Fibroblast of lung (primary cell): ENCODE measurements at places on chromosomes 2 and 18. TPM values are rescaled to one million over a fixed set of nuclear protein-coding genes. Genes with fewer than 3 reads are reported as not detected.

GRCh38 chr2:57180042-57180567, 866.5 kb upstream of the VRK2 start:
- peak; percentile 36 for DNase-seq
- H3K4me3 ChIP-seq = no peak overlapping the region
- no peaks in the 10 kb centered on the region for H3K36me3 ChIP-seq
- no peak overlapping the region for H3K27ac ChIP-seq

DNA sequence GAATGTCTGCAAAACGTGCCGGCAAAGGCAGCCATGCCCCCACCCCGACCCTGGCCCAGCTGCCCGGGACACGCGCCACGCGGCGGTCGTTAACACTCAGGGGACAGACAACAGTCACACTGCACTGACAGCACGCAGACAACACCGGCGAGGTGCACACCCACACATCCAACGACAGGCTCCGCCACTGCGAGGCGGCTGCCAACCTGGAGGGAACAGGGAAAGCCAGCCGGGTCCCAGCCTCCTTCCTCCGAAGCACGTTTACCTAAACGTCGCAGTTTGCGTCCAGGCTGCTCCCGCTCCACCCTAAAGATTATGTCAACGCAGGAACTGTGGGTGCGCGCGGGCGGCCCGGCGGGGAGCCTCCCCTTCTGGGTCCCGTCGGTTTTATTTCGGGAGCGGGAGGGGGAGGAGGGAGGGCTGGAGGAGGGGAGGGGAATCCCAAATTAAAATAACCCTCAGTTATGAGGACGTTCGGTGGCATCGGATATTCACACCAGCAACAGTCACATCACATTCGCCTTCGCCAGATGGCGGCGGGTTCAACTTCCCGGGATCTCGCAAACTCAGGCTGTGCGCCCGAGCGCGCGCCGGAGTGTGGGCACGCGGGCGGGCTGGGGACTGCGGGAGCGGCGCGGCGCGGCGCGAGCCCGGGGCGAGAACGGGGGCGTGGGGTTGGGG, 644 bp downstream of the PTGR3 start:
- peaks cover 20% of the 10 kb centered on the region for H3K4me1 ChIP-seq
- H3K4me3 ChIP-seq = peak overlapping the region; percentile 89
- no peaks in the 10 kb centered on the region for H3K27me3 ChIP-seq
- no peaks in the 10 kb centered on the region for H3K36me3 ChIP-seq
- peak; percentile 71 for DNase-seq

DNA sequence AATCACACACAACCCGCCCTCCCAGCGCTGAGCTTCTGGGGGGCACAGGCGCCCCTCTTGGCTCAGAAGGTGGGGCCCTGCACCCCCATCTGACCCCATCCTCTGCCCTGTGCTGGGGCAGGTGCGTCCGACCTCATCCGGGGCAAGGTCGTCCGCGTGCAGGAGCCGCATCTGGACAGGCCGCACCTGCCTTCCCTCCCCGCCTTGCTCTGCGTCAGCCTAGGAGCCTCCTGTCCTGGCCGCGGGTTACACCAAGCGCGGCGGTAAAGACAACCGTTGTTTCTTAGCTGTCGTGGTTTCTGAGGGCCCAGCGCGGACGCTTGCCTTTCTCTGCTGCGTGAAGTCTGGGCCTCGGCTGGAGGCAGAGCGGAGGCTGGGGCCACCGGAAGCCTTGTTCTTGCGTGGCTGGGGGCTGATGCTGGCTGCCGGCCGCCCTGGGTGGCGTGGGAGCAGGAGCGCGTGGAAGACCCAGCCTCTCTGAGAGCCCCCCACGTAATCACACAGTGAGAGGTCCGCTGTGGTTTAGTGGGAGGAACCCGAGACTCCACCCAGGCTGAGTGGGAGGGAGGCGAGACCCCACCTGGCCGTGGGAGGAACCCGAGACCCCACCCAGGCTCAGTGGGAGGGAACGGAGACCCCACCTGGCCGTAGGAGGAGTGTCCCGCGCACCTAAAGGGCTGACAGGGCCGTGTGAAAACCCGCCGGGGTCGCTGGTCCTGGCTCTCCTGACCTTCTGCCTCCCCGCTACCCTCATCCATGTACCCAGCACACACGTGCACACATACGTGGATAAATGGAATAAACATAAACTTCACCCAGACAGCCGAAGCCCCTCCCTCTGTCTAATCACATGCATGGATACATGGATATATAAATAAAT, 51.8 kb downstream of the KCNG2 start:
- no peak overlapping the region for H3K27ac ChIP-seq
- H3K4me3 ChIP-seq = no peak overlapping the region
- peaks cover 6% of the 10 kb centered on the region for H3K4me1 ChIP-seq
- H3K36me3 ChIP-seq = no peaks in the 10 kb centered on the region
- H3K27me3 ChIP-seq = no peaks in the 10 kb centered on the region

DNA sequence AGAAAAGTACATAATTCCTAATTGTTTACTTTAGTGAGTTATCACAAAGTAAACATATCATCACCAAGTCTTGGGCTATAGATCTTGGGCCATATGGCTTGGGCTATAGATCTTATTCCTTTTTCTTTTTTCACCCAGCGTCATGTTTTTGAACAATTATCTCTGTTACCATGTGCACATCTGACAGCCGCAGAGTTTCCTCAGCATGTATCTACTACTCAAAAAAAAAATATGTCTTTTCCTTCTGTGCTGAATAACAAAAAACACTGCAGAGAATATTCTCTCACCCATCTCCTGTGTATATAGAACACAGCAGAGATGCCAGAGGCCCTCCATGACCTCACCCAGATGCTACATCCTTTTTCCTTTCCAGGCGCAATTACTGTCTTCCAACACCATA, 76.2 kb upstream of the MYO3B start:
- no peak overlapping the region for H3K27ac ChIP-seq
- H3K27me3 ChIP-seq = no peaks in the 10 kb centered on the region

DNA sequence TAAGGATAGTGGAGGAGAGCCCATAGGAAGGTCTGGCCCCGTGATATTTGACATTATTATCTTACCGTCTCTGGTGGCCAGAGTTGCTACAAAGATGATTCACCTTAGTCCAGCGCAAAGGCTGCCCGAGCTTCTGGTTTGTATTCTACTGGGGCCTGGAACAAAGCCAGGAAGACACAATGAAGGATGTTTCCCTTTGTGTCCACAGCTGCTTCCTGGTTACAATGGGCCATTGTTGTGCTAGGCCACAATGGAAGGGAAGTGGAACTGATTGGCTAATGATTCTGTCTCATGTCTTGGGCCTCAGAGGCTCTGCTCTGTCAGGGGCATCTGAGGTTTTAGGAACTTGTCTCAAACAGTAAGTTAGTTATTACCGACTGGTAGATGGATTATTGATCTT, 132.2 kb downstream of the TDRD15 start:
- no peaks in the 10 kb centered on the region for H3K27me3 ChIP-seq
- no peak for DNase-seq
- H3K4me3 ChIP-seq = no peak overlapping the region

- H3K27me3 ChIP-seq = no peaks in the 10 kb centered on the region
- DNase-seq = peak; percentile 75
- H3K36me3 ChIP-seq = no peaks in the 10 kb centered on the region
- no peak overlapping the region for H3K27ac ChIP-seq
- no peak overlapping the region for H3K4me3 ChIP-seq
Measured at GRCh38 chr2:162258169-162258568, 14.9 kb upstream of the FAP start.

DNA sequence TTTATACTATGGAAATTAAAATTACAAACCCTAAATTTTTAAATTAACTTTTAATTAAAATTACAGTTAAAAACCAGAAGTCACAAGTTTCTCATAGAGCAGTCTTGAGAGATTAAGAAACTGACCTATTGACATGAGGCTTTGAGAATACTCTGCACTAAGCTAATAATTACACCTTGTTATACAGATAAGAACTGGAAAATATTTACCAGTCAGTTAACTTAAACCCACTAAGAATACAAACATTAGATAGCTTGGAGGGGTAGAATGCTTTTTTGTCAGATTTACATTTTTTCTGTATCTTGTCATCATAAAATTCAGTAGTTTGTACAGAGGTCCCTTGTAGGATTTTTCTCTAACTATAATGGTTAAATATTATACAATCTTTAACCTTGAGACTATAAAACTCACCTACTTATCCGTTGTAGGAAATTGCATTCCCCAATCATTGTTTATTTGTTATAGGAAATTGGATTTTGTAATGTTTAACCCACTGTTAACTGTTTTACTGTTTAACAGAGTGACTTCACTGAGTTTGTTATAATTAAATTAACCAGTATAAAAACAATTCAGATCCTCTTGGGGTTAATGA, 219.7 kb upstream of the PKDCC start:
- H3K36me3 ChIP-seq = no peaks in the 10 kb centered on the region
- H3K4me1 ChIP-seq = no peaks in the 10 kb centered on the region
- no peak overlapping the region for H3K4me3 ChIP-seq
- DNase-seq = no peak
- H3K27me3 ChIP-seq = peaks cover 10% of the 10 kb centered on the region

DNA sequence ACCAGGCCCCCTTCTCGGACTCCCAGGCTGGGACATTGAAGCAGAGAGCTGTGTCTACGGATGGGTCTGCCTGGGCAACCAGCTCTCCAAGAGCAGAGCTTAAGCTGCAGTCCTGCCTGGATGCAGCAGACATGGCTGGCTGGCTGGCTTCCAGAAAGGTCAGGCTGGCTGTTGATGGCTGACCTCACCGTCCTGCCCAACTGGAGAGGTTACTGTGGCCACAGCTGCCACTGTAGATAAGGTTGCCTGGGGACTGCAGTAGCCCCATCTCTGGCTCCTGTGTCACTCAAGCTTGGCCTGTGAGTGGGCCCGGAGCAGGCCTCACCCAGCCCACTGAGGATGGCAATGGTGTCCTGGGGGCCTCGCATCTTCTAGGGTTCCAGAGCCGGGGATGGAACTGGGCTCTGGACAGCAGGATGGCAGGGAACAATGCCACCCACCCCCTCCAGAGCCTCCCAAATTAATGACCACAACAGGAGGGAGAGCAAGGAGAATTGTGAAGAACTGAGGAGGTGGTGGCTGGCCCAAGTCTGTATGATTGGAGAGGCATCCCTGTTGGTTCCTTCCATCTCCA, 37.0 kb upstream of the FOSL2 start:
- no peak overlapping the region for H3K4me3 ChIP-seq
- H3K27me3 ChIP-seq = no peaks in the 10 kb centered on the region
- H3K27ac ChIP-seq = peak overlapping the region; percentile 73

GRCh38 chr18:30957066-30957465, 85.5 kb downstream of the DSC3 start:
- no peak overlapping the region for H3K4me3 ChIP-seq
- DNase-seq = no peak

GRCh38 chr2:12964904-12965539, 248.3 kb downstream of the TRIB2 start:
- no peaks in the 10 kb centered on the region for H3K4me1 ChIP-seq
- no peak for DNase-seq
- H3K4me3 ChIP-seq = no peak overlapping the region
- H3K36me3 ChIP-seq = no peaks in the 10 kb centered on the region

LONRF2 gene
- 0.01 and 0.03 TPM in 2 replicates for polyA plus RNA-seq

ALLC gene
- not detected in 2 replicates for polyA plus RNA-seq

KCNIP3 gene
- polyA plus RNA-seq = 0.32 and 0.81 TPM in 2 replicates

GALNT13 gene
- not detected in 2 replicates for polyA plus RNA-seq

POLE4 gene
- 28.9 and 35.5 TPM in 2 replicates for polyA plus RNA-seq
